Stimulated activated CD4-positive, alpha-beta T cell treated with anti-CD3 and anti-CD28 coated beads, Interleukin-1b, Interleukin-23, amount 100 ng/mL, for 24 hours (primary cell): ENCODE measurements at places on chromosomes 4 and X.

- no peak for DNase-seq
Observed at GRCh38 chr4:94802091-94802490, 44.3 kb downstream of the BMPR1B start.

DNA sequence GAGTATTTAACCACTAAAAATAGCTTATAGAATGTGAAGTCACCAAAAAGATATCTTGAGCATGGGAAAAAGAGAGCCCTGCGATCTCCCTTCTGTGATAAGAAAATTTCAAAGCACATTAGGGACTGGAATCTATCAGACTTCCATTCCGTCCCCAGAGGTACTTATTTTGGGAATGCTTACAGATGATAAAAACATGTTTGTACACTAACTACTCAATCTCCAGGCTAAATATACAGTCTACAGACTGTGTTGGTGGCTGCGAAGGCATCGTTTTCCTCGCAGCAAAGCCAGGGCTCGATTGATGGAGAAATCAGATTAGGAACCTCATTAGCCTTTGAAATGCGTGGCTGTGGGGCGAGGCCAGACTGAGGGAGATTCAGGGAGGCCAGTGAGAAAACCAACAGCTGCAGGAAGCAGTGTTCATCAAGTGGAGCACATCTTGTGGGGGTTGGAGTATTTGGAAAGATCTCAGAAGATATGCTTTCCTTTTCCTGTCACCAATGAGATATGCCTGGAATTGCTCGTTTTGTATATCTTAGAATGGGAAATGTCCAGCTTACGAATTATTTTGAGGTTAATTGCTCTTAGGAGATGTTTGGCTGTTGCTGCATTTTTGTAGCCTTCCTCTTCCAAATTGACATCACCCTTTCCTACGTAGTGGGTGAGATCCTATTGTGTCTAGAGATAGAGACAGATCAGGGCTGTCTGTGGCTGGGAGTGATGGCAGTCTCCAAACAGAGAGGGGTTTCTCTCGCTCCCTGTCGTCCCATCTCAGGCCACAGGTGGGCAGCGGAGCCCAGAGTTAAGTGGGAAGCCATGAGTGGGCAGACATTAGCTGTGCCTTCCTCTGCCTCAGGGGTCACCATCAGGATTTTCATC is 224.9 kb upstream of the FAT1 start:
- no peak for DNase-seq

DNA sequence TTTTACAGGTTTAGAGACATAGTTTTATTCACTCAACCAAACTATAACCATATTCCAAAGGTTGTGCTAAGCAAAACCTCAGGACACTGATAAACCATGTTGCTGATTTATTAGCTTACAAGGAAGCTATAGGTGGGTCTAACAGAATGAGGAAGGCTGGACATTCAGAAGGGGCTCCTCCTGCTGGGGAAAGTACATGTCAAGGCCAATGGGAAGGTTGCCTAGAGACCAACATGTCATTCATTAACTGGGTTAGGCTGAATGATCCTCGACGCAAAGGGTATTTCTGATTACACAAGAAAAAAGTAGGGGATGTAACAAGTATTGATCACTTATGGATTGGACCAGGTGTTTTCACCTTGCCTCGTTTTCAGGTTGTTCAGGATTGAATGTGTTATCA is 30.3 kb downstream of the SLC10A6 start:
- DNase-seq, result no peak

- DNase-seq, result no peak
Observed at GRCh38 chrX:136176399-136176825, 29.1 kb downstream of the FHL1 start.

- DNase-seq, result no peak
Observed at GRCh38 chr4:17884063-17884462, 73.3 kb downstream of the NCAPG start.

DNA sequence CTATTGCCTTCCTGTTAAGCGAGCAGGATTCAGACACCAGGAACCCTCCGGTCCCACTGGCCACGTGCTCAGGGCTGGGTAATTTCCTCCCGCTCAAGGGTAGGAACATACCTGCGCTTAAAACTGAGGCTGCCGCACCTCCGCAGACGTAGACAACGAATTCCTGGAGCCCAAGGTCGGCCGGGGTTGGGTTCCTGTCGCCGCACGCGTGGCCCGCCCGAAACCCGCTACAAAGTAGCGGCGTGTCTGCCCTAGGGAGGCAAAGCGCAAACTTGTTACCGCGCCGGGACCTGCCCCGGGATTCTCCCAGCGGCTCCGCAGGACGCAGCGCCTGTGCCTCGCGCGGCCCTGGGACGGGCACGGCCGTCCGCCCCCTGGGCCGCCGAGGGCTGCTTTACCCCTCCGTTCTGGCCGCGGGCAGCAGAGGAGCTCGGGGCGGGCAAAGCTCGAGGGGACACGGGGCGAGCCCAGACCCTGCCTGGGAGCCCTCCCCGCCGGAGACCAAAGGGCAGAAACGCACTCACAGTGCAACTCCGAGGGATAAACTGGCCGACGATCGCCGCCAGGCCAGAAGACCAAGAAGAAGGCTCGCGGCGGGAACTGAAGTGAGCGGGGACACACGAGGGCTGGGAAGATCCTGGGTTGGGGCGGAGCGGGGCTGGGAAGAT is at the start of gene ERVMER34-1:
ERVMER34-1 (minus strand) TSS at position 607 of the 668 bp plus-strand sequence. CDS start 5,905 bp downstream, outside the sequence.
- no peak for DNase-seq

DNA sequence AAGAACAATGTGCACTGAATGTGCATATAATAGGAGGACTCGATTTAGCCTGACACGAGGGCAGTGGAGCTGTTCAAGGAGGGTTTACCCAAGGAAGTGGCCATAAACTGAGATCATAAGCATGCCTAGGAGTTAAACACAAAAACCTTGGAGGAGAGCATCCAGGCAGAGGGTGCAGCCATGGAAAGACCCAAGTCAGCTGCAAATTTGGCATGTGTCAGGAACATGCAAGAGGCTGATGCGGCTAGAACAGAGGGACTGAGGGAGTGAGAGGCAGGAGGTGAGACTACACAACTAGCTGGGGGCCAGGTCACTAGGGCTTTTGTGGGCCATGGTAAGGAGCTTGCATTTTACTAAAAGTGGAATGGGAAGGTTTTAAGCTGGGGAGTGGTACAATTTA is 55.6 kb downstream of the PRPS1 start:
- DNase-seq, result no peak

DNA sequence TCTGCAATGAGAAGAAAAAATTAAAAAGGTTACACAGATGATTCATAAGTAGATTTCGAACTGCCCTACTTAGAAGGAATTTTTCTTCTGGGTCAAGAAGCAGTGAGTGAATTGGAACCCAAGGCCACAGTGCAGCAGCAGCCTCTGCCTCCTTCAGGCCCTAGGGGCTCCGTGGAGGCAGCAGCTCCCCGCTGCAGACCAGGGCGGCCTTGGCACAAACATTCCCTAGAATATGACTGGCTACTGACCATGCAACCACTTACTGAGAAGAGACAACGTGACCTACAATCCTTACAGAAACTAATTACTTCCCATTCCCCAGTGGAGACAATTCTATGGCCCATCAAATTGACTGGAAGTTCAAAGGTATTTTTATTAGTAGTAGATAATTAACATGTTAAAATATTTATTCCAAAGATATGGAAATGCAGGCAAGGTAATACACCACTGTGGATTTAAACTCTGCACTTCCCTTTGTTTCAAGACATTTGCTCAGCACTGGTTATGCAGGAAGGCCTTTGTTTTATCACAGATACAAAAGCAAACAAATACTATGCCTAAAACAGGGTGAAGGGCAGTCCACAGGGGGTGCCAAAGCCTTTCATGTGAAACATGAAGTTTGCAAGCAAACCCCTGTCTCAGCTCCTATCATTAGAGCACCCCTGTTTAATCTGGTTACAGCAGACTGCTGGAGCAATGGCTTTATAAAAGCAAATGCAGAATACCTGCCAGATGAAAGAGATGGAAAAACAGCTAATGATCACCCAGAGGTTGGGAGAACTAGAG is 59.2 kb downstream of the PCDH19 start:
- DNase-seq, result no peak

DNA sequence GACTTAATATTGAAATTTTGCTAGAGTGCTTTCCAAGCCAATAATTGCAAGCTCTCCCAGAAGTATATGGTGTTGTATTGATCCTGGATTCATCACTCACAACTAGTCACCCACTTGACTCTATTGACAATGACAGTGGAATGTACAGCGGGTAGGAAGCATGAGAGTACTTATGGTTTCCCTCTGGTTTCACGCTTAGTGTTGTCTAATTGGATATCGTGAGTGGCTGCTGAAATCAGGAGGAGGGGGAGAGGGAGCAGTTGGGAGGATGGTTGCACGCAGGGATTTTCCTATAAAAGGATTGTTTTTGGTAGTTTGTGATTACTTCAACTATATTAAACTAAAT is 1819.5 kb upstream of the TENM3 start:
- no peak for DNase-seq

DNA sequence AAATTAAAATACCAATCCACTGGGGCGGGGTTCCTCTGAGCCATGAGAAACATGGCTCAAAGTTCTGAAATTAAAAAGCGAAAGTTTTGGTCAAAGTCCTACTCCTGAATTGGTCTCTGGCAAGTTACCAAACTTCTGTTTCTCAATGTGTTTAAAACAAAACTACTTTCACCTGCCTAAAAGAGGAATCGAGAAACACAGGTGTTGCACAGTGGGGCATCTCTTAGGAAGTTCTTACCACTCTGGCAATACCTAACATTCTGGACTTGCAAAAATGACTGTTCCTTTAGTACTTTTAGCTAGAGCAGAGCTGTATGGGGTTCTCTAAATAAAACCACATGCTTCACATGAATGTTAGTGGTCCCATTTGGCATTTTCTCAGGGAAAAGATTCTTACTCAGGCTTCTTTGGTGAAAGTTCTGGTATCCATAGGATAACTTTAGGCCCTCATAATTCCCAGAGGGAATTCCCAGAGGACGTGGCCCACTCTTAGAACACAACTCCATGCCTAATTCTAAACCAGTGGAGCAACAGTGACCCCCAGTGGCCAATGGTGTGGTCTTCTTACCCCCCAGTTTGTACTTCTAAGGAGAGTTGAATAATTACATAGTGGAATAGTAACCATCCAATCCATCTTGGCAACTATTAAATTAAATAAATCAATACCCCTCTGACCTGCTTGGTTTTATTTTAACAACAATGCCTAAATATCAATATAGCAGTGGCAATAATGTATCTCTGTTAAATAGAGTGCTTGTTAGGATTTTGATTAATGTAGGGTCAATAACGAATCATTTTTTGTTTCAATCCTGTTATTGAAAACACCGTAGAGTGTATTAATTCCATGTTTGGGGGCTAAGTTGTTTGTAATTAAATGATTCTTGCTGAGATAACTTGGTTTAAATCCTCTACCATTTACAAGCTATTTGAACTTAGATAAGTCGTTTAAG is 21.9 kb downstream of the BMP3 start:
- DNase-seq, result peak; percentile 35

DNA sequence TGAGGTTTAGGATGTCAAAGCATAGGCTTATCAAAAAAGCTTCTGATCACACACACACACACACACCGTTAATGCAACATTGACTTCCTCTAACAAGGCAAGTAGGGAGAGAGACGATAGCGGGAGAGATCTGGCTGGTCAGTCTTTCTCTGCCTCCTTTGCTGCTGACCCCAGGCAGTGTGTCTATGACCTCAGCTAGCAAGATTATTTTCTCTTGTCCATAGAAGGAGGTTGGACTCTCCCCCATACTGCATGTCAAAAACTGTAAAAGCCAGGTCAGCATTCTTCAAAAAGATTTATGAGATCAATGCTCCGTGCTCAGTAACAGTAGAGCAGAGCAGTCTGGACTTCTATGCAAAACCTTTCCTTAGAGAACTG is 63.5 kb upstream of the PGM2 start:
- DNase-seq, result no peak

GRCh38 chr4:168167714-168168284 is 75.5 kb downstream of the ANXA10 start:
- no peak for DNase-seq

GRCh38 chrX:21616386-21616785 is 41.7 kb downstream of the KLHL34 start:
- no peak for DNase-seq

DNA sequence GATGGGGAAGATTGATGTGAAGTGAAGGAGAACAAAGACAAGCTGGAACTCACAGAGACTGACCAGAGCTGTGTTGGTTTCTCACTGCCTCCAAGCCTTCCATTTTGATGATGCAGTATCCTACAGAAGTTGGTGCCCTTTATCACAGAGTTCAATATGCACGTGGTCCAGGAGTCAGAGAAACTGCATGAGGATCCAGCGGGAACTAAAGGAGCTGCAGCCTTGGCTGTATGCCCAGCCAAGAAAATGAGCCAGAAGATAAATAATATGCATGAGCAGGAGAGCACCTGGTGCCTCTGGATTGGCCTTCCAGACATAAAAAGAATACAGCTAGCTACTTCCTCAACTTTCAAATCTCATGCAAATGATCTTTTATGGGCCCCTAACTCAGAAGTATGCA is 44.3 kb upstream of the DCLK2 start:
- DNase-seq, result no peak

- DNase-seq, result no peak
Observed at GRCh38 chr4:113447061-113447460, 314.5 kb downstream of the CAMK2D start.

DNA sequence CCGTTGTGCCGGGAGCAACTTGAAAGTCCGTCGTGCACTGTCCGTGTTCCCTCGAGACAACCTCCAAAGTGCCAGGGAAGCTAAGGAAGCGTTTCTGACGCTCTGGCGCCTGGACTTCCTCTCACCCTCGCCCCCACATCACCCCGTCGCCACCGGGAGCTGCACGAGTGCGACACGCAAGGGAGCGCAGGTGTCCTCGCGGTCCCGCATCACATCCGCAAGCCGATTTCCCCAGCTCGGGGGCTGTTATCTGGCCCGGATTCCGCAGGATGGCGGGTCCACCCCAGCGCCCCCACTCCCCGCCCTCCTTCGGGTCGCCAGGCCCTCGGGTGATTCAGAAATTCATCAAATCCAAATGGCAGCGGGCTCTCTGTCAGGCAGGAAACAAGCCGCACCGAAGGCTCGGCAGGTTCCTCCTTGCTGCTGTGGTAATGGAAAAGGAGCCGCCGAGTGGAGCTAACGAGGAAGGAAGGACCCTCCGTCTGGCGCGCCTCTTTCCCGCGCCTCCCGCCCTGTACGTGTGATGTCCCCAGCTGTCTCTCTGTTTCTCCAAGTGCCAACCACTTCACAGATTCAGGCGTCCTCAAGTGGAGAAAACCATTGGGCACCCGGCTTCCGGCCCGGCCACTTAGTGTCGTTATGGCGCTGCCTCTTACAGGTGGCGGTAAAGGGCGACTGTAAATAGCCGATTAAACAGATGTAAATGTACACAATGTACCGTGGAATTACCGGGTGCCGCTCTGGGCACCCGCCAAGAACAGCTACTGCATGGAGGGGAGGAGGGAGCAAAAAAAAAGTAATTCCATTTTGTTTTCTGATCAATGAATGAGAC is 921 bp upstream of the SETD7 start:
- peak; percentile 25 for DNase-seq
